ENCODE measurements at places on chromosomes 4 and X. TPM values are rescaled to one million over a fixed set of nuclear protein-coding genes. Genes with fewer than 3 reads are reported as not detected.
A peak's percentile ranks its signal among the peaks of the same experiment; 100 is the strongest.

- DNase-seq = no peak
Measured at GRCh38 chr4:108902769-108903168, 139.9 kb upstream of the ETNPPL start.

DNA sequence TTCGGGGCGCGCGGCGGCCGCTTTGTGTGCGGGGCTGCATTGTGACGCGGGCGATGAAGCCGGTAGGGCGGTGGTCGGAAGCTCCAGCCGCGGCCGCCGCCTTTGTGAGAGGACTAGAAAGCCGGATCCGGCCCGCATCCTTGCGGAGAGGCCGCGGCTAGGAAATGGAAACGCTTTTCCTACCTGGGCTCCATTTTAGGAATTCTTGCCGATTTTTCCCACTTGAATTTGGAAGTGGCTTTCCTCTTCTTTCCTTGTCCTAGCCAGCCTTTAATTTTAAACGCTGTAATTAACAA is 708 bp downstream of the TMSB4X start:
- peak; percentile 52 for DNase-seq

- DNase-seq = no peak
Measured at GRCh38 chr4:80306260-80306659, 29.3 kb upstream of the CFAP299 start.

DNA sequence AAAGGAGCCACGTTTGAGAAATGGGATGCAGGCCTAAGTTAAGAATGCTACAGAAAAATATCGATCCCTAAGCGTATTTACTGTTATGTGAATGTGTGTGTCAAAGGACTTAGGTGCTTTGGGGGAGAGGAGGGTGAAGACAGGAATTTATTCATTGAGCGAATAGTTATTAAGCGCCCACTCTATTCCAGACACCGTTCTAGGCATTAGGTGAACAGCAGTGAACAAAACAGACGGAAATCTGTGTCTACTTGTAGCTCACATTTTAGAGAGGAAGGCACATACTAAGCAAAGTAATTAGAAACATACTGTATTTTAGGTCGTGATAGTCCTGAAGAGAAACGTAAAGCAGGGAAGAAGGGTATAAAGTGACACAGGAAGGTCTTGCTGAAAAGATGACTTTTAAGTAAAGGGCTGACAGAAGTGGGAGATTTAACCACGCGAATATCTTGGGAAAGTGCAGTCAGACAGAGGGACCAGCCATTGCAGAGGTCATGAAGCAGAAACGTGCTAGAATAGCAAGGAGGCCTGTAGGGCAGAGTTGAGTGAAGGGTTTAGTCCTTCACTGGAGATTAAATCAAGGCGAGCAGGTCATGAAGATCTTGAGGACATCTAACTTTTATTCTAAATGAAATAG is 541 bp downstream of the AIMP1 start:
- no peak for DNase-seq

- no peak for DNase-seq
Measured at GRCh38 chr4:146132445-146132844, 43.1 kb upstream of the LSM6 start.

GRCh38 chrX:96102997-96103396 is 581.6 kb upstream of the DIAPH2 start:
- DNase-seq = peak; percentile 58

DNA sequence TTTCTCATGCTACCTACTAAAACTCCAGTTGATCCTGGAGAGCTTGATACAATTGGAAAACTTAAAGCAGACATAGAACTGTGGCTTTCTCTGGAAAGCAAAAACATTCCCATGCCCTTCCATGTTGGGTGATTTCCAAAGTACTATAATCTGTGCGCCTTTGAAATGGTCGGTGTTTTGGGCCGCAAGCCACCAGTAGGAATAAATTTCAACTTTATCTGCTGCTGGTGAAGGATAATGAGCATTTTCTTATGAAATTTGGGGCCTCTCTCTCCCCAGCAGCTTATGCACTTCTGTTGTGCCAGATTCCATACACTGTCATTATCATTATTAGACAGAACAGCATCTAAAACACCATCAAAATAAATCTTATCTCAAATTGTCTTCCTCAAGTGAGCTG is 366.7 kb upstream of the RPS6KA3 start:
- DNase-seq = no peak

- DNase-seq = no peak
Measured at GRCh38 chr4:168715896-168716295, 219.0 kb downstream of the PALLD start.

- no peak for DNase-seq
Measured at GRCh38 chr4:7736436-7737267, 203.0 kb downstream of the AFAP1 start.

- DNase-seq = no peak
Measured at GRCh38 chrX:13666836-13667235, 13.9 kb downstream of the TCEANC start.

- DNase-seq = no peak
Measured at GRCh38 chr4:12495211-12495610, 988.9 kb downstream of the RAB28 start.

DNA sequence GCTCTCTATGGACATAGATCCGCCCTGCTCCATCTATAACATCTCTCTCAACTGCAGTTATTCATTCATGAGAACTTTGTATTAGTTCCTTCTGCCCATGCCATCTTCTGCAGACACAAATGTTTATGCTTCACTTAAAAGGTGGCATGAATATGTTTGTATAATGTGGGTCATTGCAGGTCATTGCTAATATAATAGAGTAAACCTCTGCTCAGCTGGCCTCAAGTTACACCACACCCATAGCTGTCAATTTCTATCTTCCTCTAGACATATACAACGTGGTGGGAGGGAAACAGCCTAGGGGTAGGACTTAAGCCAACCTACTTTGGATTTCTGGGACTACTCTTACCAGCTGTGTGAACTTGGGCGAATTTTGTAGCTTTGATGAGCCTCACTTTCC is 129.8 kb downstream of the ATXN3L start:
- no peak for DNase-seq

GRCh38 chr4:7420661-7421040 is 14.1 kb downstream of the PSAPL1 start:
- DNase-seq = no peak

GYPB gene
- total RNA-seq = not detected

PNMA6E gene
- total RNA-seq = not detected

XAGE2 gene
- not detected for total RNA-seq

ITM2A gene
- 128 TPM for total RNA-seq

TXK gene
- 1.0 TPM for total RNA-seq

RAB33B gene
- total RNA-seq = 7.6 TPM

TMPRSS11E gene
- not detected for total RNA-seq

EREG gene
- 0.18 TPM for total RNA-seq
